ENCODE measurements at places on chromosomes 4 and X.
A peak's percentile ranks its signal among the peaks of the same experiment; 100 is the strongest.

DNA sequence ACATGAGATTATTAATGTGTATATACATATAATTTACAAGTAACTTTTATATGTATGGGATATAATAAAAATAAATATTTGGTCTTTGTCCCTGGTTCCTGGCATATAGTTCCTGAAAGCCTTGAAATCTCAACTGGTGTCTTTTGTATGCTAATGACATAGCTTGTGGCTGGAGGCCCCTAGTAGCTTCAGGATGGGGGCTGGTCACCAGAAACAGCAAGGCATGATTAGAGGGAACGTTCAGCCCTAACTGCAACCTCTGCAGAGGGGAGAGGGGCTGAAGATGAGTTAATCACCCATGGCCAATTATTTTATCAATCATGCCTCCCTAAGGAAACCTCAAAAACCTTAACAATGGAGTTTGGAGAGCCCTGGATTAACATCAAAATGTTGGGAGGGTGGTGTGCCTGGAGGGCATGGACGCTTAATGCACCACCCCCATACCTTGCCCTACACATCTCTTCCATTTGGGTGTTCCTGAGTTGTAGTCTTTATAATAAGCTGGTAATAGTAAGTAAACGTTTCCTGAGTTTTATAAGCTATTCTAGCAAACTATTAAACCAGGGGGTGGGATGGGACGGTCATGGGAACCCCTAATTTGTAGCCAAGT is 21.3 kb downstream of the PIN4 start:
- DNase-seq, result peak; percentile 2

GRCh38 chrX:124018023-124018422 is 56.5 kb downstream of the STAG2 start:
- DNase-seq, result peak; percentile 16

DNA sequence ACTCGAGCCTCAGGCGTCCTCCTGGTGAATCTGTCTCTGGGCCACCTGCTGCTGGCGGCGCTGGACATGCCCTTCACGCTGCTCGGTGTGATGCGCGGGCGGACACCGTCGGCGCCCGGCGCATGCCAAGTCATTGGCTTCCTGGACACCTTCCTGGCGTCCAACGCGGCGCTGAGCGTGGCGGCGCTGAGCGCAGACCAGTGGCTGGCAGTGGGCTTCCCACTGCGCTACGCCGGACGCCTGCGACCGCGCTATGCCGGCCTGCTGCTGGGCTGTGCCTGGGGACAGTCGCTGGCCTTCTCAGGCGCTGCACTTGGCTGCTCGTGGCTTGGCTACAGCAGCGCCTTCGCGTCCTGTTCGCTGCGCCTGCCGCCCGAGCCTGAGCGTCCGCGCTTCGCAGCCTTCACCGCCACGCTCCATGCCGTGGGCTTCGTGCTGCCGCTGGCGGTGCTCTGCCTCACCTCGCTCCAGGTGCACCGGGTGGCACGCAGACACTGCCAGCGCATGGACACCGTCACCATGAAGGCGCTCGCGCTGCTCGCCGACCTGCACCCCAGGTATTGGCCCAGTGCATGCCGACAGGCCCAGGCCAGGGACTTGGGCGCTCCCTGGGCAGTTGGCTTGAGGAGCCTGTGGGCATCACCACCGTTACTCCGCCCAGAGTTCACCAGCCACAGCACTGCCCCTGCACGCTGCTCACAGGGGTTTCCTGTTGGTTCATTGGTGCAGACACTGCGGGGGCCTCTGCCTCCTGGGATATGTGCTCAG is 1.1 kb downstream of the GPR78 start:
- no peak for DNase-seq

- no peak for DNase-seq
Observed at GRCh38 chr4:2923141-2923551, 40.1 kb downstream of the NOP14 start.

- no peak for DNase-seq
Observed at GRCh38 chr4:17218786-17219185, 293.1 kb downstream of the QDPR start.

Data from dermis blood vessel endothelial cell (primary cell).